NCI-H2081 (cell line): ENCODE measurements at places on chromosomes 13 and 19.

- DNase-seq, result no peak
Measured at GRCh38 chr19:49114630-49115363, 627 bp downstream of the LIN7B start.

- no peak for DNase-seq
Measured at GRCh38 chr19:50803633-50804419, 13.6 kb downstream of the ACP4 start.

GRCh38 chr13:28376604-28377003 lies 118.3 kb downstream of the FLT1 start:
- no peak for DNase-seq

- DNase-seq, result no peak
Measured at GRCh38 chr19:34131100-34131499, 41.2 kb upstream of the LSM14A start.

GRCh38 chr13:99179460-99179859 lies 21.2 kb upstream of the UBAC2 start:
- DNase-seq, result no peak

GRCh38 chr13:35548790-35549189 lies 72.3 kb upstream of the MAB21L1 start:
- DNase-seq, result no peak

- DNase-seq, result no peak
Measured at GRCh38 chr13:113394339-113394640, 30.4 kb upstream of the GRTP1 start.

GRCh38 chr19:3220576-3220975 lies 3.9 kb upstream of the CELF5 start:
- DNase-seq, result no peak

- DNase-seq, result peak; percentile 54
Measured at GRCh38 chr13:99941086-99941485, 30.5 kb downstream of the ZIC5 start.
